ENCODE measurements at places on chromosomes 4 and X.
A peak's percentile ranks its signal among the peaks of the same experiment; 100 is the strongest.

DNA sequence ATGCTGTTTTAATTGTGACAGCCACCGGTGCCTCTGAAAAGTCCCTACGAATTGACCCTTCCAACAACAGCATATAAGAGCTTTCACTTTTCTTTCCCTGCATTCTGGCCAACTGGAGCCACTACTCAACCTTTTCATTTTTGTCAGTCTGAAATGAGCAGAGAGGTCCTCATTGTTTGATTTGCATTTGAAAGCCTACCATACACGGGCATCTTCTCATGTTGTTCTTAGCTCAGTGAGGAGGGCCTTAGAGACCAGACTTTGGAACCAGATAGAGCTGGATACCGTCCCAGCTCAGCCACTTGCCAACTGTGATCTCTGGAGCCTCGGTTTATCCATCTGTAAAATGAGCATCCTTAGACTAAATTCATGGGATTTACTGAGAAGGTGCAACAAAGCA, 16.9 kb upstream of the TMSB4X start:
- DNase-seq: no peak

DNA sequence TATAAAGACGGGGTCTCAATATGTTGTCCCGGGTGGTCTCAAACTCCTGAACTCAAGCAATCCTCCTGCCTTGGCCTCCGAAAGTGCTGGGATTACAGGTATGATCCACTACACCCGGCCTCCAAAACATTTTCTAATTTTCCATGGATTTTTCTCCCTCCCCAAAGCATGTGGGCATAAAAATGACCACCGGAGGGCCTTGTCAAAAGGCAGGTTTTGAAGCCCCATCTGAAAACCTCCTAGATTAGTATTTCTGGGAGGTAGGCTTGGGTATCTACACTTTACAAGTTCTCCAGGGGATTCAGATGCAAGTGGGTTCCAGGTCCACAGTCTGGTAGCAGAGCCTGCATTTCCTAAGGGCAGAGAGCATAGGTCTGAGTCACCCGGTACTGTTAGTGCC, 1.4 kb upstream of the GPR173 start:
- DNase-seq: no peak

- no peak for DNase-seq
Observed at GRCh38 chrX:70168238-70169188, 8.8 kb upstream of the DGAT2L6 start.

- DNase-seq: no peak
Observed at GRCh38 chr4:110663738-110664444, 41.0 kb upstream of the PITX2 start.

- no peak for DNase-seq
Observed at GRCh38 chrX:101785142-101785541, 125.5 kb upstream of the ARMCX2 start.

GRCh38 chr4:159366966-159367780, 264.3 kb downstream of the RAPGEF2 start:
- no peak for DNase-seq

DNA sequence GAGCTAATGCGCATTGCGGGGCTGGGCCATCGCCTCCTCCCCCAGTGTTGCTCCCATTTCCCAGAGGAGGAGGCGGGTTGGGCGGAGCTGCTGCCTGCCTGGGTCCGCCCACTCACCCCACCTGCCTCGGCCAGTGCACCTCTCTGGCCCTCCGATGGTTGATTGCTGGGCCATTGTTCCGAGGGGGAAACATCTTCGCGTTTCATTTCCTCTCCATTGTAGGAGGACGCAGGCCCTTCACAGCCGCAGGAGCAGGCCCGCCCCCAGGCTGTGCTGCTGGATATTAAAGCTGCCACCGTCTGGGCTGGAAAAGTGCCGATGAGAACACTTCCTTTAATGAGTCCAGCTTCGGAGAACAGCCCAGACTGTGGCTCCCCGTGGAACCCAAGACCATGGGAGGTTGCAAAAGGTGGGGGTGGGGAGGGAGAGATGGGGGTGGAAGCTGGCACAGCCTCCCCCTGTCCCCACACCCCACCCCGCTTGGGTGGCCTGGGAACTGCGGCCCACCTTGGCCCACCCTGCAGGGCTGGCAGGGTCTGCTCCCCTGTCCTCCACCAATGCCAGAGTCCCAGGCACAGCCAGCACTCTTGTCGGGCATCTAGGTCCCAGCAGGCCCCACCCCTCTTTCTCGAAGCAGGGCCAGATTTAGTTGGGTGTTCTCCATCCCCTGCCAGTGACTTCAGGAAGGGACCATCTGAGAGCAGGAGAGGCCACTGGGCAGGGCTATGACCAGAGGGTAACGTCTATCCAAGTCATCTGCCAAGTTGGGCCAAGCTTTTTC, 96.6 kb downstream of the ADRA2C start:
- DNase-seq: no peak

DNA sequence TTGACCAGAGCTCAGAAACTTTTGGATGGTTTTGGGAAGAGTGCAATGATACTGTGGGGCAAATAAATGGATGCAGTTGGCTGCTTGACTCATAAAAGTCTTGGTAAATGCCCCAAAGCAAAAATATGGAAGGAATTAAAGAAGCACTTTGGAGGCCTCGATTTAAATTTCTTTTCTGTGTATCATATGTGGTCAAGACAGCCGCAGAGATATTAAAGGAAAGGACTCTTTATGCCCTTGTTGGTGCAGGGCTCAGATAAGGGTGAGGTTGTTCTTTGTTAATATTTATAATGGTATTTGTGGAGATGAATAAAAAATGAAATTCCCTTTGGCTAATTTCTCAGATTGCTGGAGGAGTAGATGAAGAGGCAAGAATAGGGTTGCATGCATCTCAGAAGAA, 90.2 kb downstream of the NHS start:
- no peak for DNase-seq

DNA sequence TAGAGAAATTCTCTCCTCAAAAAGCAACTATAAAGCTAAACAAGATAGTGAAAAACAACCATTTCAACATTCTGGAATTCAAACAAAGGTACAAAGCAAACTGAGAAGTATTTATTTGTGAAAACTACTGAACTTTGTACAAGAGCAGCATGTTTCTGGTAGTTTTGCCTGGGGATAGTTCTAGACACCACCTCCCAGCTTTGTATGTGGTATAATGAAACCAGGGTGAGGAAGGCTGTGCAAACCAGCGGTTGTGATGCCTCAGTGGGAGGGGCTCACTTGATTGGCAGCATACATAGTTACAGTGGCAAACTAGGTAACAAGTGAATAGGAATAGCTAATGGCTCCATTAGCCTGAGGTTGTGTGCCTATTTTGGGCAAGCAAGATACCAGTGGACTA, 18.6 kb upstream of the FRMD7 start:
- no peak for DNase-seq

- no peak for DNase-seq
Observed at GRCh38 chr4:67883458-67883857, 344 bp downstream of the TMPRSS11D start.

DNA sequence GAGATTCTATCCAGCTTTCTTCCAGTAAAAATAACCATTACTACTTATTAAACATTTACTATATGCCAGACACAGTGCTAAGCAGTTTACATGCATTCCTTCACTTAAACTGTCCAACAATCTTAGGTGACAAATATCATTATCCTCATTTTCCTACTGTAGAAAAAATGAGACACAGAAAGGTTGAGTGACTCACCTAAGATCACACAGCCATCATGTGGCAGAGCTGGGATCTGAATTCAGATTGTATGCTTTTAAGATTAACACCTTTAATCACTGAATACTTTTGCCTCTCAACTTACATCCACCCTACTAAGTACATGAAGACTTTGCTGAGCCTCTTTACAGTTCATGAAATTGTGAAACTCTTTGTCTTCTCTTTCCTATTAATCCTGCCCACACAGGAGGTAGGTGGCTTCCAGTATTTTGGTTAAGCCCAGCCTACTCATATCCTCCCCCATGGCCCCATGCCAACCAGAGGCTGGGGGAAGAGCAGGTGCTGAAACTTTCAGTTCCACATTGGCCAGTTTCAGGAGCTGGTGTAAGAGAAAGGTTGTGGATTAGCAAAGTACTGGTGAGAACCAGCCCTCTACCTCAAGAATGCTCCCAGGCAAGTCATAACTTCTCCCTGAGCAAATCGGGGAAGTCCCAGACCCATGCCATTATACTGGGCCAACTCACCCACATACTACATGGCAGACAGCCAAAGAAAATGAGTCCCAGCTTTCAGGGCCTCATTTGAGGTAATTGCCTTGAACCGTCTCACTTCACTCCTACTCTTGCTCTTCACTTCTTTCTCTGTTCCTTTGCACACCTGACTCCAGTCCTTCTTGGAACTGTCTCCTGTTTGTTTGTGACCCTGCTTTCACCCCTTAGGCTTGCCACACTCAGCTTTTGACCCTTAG, 211.1 kb downstream of the GUCY2F start:
- peak; percentile 3 for DNase-seq

DNA sequence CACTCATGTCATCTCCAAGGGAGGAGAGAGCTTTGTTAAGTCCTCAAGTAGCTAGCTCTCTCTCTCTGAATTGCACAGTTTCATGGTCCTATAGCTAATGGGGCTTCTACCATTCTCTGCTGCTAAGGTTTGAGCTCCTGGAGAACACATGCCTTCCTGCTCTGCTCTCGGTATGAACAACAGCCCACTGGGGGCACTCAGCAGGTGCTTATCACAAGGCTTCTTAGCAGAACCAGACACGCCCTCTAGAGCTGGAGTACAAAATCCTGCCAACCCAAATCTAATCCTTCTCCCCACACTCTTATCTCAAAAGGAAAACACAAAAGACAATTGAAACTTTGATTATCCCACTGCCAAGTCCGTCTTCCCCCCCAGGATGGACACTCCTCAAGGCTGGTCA, 176.5 kb downstream of the HS3ST1 start:
- no peak for DNase-seq

GRCh38 chr4:169900241-169900845, 125.9 kb downstream of the MFAP3L start:
- DNase-seq: no peak

DNA sequence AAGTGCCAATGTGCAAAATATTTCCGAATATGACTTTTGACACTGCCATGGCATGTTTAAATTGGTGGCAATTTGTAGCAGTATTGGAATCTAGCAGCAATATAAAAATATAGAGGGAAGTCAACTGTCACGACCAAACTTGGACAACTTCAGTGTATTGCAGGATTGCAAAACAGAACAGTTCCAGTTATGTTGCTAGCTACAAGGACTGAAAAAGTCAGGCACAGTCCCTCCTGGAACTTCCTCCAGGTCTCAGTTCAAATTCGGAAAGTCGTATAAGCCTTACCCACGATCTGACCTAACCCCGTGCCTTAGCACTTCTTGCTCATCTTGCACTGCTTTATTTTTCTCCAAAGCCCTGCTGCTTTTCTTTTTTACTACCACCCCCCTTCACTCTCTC, 390.0 kb upstream of the GALNT7 start:
- no peak for DNase-seq

GRCh38 chr4:24243641-24244040, 340.7 kb downstream of the DHX15 start:
- no peak for DNase-seq

DNA sequence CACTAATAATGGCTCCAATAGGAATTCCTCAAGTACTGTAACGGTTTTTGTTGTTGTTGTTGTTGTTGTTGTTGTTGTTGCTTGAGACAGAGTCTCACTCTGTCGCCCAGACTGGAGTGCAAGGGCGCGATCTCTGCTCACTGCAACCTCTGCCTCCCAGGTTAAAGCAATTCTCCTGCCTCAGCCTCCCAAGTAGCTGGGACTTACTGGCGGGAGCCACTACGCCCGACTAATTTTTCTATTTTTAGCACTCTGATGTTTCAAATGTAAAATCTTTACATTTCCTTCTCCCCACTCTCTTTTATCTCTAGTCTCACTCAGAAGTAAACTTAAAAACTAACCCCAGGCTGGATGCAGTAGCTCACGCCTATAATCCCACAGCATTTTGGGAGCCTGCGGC, 8.0 kb downstream of the ANKRD17 start:
- DNase-seq: no peak

- DNase-seq: no peak
Observed at GRCh38 chr4:187027272-187027671, 303.6 kb upstream of the FAT1 start.

DNA sequence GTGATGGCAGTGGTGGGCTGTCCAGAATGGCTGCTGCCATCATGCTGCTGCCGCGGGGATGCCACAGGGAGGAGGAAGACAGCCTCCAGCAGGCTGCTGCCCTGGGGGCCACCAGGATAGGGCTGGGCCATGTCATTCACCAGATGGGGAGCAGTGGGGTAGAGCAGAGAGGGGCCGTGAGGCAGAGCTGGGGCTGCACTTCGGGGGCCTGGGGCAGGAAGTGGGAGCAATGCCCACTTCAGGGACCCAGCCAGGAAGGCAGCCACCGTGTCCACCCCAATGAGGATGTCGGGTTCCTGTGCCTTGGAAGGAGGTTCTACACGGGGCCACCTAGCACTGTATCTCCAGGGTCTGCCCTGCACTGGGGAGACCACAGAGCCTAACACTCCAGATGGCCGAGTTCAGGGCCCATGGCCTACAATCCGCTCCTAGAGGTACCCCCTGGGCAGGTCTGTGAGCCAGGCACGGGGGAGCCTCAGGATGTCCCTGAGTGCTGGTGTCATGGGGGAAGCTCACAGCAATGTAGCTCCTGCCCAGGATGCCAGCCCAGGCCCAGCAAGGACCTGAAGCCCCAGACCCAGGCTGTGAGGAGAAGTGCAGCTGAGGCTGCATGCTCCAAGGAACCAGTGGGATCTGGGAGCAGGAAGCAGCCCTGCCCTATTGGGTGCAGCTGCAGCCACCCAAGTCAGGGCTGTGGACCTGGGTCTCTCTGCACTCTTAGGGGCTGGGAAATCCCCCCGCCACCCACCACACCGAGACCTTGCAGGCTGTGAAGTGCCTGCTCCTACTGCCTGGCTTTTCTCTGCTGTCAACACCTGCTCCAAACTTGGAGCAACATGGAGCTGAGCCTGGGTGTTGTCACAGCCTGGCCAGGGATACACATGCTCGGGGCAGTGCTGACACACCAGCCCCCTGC, 140.3 kb downstream of the PDHA2 start:
- DNase-seq: no peak

DNA sequence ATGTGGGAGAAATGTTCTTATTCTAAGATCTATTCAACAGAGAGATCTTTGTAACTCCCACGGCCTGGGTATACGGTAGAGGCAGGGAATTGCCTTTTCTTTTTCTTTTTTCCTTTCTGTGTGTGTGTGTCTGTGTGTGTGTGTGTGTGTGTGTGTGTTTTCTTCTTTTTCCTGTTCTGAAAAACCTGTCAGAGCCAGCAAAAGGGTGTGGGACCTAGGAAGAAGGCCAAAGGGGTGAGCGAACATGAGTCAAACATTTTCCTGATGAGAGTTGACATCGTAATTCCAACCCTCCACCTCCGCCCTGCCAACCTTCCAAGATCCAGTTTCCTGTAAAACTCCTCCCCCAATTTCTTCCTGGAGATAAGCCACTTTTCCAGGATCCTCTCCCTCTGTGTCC, 2.8 kb upstream of the CHIC2 start:
- DNase-seq: no peak

GRCh38 chr4:10171055-10171454, 54.5 kb upstream of the WDR1 start:
- no peak for DNase-seq

DNA sequence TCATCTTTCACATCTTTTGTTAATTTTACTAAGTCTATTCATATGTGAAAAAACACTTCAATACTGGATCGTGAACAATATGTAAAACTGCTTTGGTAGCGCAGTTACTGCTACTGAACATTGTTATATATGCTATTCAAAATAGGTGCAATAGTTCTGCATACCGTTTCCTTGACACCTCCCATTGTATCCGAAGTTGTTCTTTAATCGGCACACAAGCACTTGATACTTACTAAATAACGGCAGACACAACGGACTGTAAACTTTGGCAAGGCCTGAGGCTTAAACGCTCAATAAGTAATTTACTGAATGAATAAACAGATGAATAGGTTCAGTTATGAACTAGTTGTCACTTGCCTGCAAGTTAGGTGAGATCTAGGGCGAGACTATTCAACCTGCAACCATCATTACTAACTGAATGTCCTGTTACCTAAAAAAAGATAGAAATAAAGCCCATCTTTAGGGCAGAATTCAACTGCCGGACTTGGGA, 620 bp downstream of the ANAPC10 start:
- no peak for DNase-seq

All from activated T-helper 1 cell treated with anti-CD3 and anti-CD28 coated beads, Interleukin-2, amount 50 U/mL, for 16 hours (primary cell).